ENCODE measurements at places on chromosomes 13 and 19.

GRCh38 chr13:86476656-86477055 lies 677.4 kb upstream of the SLITRK6 start:
- DNase-seq = no peak

DNA sequence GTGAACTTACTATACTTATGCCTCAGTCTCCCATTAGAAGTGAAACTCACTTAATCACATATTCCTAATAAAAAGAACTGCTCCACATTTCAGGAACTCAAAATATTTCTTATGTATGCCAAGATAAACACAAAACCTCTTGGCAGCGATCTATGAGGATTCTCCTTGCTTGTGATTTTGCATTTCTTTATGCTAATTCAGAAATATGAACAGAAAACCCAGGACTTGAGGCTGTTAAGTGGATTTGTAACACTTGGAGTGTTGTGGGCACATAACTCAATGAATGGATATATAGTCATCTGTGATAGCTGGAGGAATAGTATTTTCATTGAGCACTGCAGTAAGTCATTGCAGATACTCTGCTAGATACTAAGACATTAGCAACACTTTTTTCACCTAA lies 5.6 kb upstream of the KATNAL1 start:
- no peak for DNase-seq

- no peak for DNase-seq
Measured at GRCh38 chr19:40811478-40812341, 12.7 kb downstream of the EGLN2 start.

DNA sequence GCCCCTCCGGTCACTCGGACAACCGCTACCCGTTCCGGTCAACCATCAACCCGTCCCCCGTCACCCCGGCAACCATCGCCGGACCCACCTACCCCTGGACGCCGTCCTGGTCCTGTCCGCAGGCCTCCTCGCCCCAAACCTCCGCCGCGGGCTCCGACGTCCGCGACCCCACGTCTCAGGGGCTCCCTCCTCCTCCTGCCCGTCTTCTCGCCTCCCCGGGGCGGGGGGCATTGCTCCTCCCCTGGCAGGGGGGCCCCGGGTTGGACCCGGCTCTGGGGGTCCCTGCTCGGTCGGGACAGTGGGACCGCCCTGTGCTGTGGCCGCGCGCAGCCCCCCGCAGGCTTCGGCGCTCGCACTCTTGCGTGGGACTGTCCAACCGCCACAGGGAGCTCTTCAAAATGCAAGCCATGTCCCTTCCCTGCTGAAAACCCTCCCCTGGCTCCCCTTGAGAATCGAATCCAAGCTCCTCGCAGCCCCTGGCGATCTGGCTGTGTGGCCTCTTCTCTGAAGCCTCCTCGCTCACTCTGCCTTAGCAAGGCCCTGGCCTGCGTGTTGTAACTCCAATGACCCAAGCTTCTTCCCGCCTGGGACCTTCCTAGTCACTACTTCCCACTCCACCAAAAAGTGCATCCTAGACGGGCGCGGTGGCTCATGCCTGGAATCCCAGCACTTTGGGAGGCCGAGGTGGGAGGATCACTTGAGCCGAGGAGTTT lies 8.4 kb downstream of the EPHX3 start:
- DNase-seq = no peak

- DNase-seq = peak; percentile 70
Measured at GRCh38 chr19:42423462-42424344, 3.5 kb downstream of the LIPE start.

- no peak for DNase-seq
Measured at GRCh38 chr19:31519908-31520307, 170.7 kb upstream of the TSHZ3 start.

DNA sequence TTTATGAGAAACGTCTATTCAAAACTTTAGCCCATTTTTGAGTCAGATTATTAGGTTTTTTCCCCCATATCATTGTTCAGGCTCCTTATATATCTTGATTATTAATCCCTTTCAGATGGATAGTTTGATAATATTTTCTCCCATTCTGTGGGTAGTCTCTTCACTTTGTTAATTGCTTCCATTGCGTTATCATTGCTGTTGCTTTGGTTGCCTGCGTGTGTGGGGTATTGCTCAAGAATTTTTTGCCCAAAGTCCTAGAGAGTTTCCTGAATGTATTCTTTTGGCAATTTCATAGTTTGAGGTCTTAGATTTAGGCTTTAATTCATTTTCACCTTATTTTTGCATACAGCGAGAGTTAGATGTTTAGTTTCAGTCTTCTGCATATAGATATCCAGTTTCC lies 25.8 kb upstream of the PRR20A start:
- no peak for DNase-seq

- DNase-seq = no peak
Measured at GRCh38 chr13:29688193-29688592, 92.7 kb upstream of the SLC7A1 start.

DNA sequence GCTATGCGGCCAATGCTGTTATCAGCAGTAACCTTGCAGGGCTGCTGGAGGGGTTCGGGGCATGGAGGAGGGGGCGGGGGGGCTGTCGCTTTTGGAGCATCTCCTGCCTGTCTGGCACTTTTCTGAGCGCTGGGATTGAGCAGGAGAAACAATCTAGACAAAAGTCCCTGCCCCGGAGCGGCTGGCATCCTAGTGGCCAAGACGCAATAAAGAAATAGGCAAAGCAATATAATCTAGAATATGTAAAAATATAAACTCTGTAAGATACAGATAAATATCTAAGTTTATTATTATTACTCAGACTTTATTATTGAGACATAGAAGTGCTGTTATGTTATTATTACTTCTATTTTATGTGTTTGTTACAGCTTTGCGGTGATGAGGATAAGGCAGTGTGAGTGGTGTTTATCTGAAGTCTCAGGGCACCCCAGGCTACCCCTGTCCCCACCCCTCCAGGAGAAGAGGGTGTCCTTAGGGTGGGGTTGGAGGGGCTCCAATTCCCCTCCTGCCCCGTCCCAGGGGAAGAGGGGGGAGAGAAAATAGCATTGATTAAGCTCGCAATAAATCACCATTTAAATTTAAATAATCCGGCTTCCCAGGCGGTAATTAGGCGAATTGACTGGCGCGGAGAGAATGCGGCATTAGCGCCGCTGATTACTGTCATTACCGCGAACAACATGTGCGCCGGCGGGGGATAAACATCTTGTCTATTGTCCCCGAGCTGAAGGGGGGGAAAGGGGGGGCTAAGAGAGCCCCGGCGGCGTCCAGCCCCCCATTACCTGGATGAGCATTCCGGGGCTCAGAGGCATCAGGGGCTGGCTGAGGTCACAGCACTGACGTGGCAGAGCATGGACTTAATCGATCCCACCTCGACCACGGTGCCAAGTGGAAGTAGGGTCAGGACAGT lies 3.2 kb downstream of the NPAS1 start:
- peak; percentile 56 for DNase-seq

GRCh38 chr19:5134691-5135090 lies 165.8 kb downstream of the KDM4B start:
- DNase-seq = no peak

GRCh38 chr13:28468023-28468915 lies 26.7 kb downstream of the FLT1 start:
- no peak for DNase-seq

GRCh38 chr13:113267642-113268405 lies 29.2 kb upstream of the LAMP1 start:
- DNase-seq = no peak

GRCh38 chr13:45989607-45990006 lies 62.9 kb downstream of the ZC3H13 start:
- no peak for DNase-seq

All from COR-L47 (cell line).